ENCODE measurements at places on chromosomes 1 and 21. TPM values are rescaled to one million over a fixed set of nuclear protein-coding genes. Genes with fewer than 3 reads are reported as not detected.

DNA sequence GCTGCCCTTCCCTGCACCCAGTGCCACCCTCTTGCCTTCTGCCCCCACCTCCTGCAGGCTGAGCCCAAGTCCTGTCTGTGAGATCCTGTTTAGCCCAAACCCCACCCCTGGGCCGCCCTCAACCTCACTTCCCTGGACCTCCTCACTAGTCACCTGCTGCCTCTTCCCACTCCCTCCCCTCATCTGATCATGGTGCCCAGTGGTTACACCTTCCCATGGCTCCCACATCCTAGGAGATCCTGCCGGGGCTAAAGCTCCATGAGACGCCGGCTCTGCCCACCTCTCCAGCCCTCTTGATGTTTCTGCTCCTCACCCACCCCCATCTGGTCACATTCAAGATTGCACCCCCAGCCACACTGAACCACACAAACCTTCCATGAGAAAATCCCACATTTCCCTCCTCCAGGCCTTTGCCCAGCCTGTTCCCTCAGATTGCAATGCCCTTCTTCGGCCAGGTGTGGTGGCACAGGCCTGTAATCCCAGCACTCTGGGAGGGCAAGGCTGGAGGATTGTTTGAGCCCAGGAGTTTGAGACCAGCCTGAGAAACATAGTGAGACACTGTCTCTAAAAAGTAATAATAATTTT, 17.0 kb downstream of the TTC39A start:
- peak; percentile 66 for DNase-seq

DNA sequence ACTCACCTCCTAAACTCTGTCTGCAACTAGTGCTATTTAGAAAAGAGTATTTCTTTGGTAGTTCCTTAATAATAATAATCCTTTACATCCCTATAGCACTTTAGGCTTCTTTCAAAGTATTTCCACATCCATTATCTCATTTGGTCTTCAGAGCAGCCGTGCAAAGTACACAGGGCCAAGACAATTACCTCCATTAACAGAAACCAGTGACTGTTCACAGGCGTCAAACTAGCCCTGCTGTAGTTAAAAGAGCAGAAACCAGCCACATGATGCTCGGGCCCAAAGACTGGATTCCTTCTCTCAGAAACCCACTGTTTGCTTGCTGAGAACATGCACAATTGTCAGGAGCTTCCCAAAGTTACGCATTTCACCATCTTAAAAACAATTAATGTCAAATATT, 396.0 kb upstream of the DAB1 start:
- DNase-seq = no peak

Gene CNR2
- total RNA-seq = not detected

GRCh38 chr1:18989896-18990295, 33.4 kb upstream of the IFFO2 start:
- no peak for DNase-seq

- DNase-seq = peak; percentile 66
Observed at GRCh38 chr21:32403201-32403777, 9.2 kb upstream of the EVA1C start.

DNA sequence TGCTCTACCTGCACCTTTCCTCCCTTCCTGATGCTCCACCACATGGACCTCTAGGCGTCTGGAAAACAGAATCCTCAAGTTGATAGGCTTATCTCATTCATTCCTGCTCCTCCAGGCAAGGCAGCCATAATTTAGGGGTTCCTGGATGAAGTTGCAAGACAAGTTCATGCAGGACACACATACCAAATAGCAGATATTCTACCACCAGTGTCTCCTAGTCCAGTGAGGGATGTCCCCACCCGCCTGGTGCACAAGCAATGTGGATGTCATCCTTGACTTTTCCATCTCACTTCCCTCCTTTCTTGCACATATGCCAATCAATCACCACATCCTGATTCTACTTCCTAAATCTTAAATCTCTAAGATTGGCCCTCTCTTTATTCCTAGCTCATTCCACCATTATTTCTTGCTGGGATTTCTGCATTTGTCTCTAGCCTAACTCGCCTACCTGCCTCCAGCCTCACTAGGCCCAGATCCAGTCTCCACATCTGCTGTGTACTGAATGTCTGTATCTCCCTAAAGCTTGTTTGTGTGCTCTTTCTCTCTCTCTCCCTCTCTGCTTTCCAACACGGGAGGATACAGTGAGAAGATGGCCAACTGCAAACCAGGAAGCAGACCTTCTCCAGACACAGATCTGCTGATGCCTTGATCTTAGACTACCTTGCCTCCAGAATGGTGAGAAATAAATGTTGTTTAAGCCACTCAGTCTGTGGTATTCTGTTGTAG, 40.5 kb downstream of the CD34 start:
- DNase-seq = no peak

GRCh38 chr1:156511644-156512043, 11.1 kb upstream of the MEF2D start:
- DNase-seq = no peak

Gene DNAJC28
- total RNA-seq = 3.1 TPM

DNA sequence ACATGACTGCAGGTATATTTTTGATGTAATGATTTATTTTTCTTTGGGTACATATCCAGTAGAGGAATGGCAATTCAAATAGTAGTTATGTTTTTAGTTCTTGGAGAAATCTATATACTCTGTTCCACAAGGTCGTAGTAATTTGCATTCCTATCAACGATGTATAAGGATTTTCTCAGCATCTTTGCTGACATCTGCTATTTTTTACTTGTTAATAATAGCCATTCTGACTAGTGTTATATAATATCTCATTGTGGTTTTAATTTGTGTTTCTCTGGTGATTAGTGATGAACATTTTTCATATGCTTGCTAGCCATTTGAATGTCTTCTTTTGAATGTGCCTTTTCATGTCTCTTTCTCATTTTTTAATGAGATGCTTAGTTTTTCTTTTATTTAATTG, 292.1 kb upstream of the RGS18 start:
- no peak for DNase-seq

Gene S100A13
- total RNA-seq = 175 TPM

Gene HMGN1
- 644 TPM for total RNA-seq

GRCh38 chr1:147522775-147523174, 18.5 kb upstream of the BCL9 start:
- no peak for DNase-seq

DNA sequence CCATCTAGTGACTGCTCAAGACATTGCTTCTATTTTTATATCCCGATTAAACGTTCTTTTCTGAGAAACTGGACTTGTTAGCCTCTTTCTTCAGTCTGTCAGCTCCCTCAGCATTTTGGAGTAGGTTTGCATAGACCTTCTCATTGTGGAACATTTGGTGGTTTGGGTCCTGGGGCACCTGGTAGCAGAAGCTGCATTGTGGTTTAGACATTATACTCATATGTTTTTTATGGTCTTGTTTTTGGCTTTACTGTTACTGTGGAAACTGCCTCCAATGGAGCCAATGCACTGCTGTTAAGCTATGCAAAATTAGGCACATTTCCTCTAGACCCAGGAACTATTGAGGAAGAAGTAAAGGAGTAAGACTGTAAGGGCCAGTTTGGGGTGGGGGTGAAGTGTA, 36.7 kb upstream of the LRRC8B start:
- DNase-seq = no peak

DNA sequence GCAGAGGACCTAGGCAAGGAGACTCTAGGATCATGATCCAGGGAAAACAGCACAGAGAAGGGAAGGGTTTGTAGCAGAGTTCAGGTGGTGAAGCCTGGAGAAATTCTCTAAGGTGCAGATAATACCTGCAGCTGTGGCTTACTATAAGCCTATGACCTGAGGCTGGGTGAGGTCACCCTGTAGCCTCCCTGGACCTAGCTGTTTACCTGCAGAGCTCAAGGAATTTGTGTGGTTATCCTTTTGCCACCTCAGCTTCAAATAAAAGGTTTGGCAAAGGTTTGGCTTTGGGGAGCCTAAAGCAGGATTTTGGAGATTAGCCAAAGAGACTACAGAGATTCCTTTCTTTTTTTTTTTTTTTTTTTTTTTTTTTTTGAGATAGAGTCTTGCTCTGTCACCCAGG, 79.5 kb upstream of the ZNF648 start:
- DNase-seq = no peak

DNA sequence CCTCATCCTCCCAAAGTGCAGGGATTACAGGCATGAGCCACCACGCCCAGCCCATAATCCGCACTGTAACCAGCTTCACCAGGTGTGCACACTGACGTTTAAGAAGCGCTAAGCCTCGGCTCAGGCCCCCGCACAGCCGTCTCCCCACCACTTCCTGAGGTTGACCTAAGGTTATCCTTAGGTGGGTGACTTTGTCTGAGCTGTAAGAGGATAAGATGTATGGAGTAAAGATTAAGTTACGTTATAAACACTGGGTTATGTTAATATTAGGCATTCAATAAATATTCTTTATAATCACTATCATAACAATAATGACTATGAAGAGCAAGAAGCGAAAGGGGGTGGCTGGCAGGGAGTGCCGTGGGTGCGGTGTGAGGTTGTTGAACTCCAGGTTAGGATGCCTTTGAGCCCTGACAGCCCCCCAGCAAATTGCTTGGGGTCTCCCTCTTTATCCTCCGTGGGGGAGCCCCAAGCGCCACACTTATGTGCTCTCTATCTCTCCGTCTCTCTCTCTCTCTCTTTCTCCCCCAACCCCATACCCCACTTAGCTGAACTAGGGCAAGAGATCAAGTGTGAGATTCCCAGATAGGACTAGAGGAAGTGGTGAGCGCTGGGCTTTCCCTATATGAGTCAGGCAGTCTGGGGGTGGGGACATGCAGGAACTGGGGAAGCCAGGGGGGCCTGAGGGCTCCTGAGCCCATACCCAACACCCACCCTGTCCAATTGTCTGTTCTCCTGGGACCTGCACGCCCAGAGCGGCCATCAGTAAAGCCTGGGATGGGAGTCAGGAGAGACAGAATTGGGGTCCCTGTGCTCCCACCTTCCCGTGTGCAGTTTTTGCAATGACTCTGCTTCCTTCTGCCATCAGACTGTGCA, 7.6 kb downstream of the EFHD2 start:
- peak; percentile 73 for DNase-seq

Gene CFH
- 57.0 TPM for total RNA-seq

- no peak for DNase-seq
Observed at GRCh38 chr1:233166896-233167295, 128.6 kb downstream of the PCNX2 start.

DNA sequence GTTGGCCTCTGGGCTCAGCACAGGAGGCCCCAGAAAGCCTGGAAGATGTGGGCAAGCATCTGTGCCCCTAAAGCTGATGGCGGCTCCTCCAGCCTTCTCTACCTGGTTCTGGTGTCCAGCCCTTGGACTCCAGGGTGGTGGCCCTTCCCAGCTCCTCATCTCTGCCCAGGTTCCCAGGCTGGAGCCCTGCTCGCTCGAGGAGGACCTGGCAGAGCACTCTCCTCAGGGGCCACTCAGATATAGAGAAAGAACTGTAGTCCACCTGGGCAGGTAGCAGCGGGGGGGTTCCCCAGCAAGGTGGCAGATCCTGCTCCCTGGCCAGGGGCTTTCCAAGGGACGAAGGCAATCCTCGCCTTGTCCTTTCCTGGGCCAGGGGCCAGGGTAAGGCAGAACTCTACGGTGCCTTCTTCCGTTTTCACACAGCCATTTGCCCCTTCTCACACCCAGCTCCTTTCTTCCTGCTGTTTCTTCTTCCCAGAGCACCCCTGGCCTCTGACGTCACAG, 18.9 kb downstream of the WNT4 start:
- DNase-seq = no peak

DNA sequence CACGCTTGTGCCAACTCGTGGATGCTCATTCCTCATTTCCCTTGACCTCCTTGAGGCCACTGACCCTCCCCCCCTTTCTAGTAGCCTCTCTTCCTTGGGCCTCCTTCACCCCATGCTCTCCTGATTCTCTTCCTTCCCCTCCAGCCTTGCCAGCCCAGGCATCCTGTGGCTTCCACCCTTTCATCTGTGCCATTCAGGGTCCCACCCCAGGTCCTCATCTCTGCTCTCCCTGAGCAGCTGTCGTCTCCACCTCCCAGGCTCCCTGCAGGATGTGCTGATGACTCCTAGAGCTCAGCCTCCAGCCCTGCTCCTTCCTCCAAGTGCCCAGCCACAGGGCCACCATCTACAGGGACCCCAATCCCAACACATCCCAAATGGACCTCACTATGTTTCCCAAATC, 197.4 kb downstream of the GRIK3 start:
- no peak for DNase-seq

DNA sequence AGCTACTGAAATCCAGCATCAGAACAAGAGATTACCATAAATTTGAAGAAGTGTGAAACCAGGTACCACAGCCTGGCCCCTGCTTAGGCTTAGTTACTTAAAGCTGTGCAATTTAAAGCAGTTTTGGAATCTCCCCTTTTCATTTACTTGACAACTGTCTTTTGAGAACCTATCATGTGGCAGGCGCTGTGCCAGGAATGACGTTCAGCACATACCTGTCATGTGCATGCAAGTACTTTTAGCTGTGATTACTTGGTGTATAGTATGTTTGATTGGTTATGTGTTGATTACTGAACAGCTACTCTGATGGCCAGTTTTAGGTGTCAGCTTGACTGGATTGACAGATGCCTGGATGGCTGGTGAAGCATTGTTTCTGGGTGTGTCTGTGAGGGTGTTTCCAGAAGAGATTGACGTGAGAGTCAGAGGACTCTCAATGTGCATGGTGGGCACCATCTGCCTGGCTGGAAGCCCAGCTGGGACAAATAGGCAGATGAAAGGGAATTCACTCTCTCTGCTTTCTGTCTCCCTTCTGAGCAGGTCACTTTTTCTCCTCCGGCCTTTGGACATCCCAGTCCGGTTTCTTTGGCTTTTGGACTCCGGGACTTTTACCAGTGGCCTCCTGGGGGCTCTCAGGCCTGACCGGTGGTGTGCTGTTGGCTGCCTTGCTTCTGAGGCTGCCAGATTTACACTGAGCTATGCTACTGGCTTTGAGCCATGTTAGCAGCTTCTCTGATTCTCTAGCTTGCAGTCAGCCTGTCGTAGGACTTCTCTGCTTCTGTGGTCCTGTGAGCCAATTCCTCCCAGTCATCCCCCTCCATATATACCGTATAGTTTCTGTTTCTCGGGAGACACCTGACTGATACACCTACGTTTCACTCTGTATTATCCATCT, 178.0 kb downstream of the RYR2 start:
- no peak for DNase-seq

GRCh38 chr21:39713905-39714304, 31.1 kb upstream of the IGSF5 start:
- DNase-seq = no peak

DNA sequence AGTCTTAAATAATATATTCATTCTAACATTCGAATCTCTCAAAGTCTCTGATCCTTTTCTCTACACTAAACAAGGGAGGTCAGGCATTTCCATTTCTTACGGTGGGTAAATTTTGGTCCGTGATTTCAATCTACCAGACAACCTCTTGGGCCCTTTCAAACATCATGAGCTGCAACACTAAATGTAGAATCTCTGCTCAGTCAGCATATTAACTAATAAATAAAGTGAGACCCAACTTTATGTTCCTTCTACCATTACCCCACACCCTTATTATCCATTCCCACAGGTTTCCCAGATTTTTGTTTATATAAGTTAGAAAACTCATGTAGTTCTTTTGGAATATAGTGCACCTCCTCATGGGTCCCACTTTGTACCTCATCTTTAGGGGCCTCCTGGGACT, 24.9 kb downstream of the SLAMF7 start:
- no peak for DNase-seq

DNA sequence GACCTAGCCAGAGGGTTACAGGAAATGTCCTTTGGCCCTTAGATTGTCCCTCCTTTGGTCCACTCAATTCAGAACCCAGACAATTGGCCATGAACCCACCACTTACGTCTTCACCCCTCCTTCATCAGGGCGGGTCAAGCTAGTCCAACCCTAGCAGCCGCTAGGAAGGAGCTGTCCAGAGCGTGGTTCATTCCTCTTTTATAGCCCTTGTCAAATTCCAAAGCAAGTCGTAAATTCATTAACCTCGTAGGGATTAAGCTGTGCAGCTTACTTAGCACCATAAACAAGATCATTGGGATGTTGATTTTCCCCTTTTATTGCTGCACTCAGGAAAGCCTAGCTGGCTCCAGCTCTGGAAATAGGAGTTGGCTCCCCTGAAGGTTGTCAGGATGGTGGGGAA, 90.1 kb downstream of the TMEM53 start:
- no peak for DNase-seq
